ENCODE measurements at places on chromosomes 7 and 10.

DNA sequence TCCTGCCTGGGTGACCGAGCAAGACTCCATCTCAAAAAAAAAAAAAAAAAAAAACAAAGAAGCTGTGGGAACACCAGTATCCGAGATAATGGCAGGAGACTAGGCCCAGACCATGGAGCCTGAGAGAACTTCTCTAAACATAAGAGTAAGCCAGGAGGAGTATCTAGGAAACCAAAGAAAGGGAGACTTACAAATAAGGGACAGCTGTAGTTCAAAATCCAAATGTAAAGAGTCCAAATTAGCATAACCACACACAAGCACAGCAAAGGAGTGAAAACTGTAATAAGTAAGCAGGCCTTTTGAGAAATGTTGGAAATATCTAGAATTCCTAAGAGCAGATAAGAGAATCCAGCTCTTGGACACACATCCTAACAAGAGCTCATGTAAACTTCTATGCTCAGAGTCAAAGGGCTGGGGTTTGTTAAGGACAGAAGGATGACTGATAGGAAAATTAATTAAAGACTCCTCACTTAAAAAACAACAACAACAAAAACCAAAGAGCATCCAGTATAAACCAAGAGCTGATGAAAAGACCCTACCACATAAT, 15.8 kb downstream of the ZNF25 start:
- DNase-seq, result no peak

GRCh38 chr7:15692501-15693020, 6.1 kb upstream of the MEOX2 start:
- no peak for DNase-seq

GRCh38 chr7:134279898-134280297, 36.8 kb downstream of the SLC35B4 start:
- no peak for DNase-seq

GRCh38 chr10:101229266-101230182, at the start of gene LBX1:
Gene LBX1 (minus strand): TSS chr10:101229463. CDS start chr10:101228815, 648 bp downstream.
- DNase-seq, result no peak

DNA sequence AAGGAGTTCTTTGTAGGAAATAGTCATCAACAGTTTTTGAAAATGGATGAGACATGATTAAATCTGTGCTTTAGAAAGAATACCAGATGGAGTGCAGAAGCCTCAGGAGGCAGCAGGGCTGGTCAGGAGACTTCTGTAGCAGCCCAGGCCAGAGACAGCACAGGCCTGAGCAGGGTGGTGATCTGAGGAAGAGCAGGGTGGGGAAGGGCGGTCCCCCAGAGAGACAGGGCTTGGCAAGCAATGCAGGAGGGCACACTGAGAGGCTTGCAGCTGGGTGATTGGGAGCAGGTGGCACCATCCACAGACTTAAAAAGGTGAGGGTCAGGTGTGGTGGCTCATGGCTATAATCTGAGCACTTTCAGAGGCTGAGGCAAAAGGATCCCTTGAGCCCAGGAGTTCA, 4.3 kb upstream of the SMKR1 start:
- no peak for DNase-seq

- no peak for DNase-seq
Observed at GRCh38 chr7:284762-285722, 4.9 kb upstream of the FOXL3 start.

DNA sequence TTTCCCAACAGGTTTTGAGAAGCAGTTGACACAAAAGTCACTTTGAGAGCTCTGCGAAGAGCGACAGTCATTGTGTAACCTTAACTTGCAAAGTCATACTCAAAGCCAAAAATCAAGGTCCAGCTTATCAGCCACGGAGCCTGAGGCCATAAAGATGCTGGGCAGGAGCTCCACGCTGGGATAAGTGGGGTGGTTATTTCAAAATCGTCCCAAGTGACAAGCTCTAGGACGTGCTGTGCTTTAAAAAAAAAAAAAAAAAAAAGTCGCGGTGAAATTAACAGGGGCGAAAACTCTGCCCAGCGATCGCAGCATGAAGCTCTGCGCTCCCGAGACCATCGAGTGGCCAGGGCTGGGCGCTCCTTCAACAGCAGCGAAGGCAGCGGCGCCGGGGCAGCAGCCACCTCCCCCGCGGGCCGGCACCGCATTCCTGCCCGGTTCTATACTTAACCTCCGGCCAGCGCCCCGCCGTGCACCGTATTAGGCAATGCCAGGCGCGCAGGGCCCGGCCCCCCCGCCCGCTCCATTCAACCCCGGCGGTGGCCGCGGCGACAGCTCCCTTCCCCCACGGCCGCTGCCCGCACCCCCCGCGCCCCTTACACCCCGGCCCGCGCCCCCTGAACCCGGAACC, 657 bp downstream of the HACD1 start:
- DNase-seq, result peak; percentile 15

GRCh38 chr10:32446536-32447406, 831 bp downstream of the CCDC7 start:
- no peak for DNase-seq

- no peak for DNase-seq
Observed at GRCh38 chr10:132785723-132786475, at the start of gene NKX6-2. Gene NKX6-2 (minus strand): TSS chr10:132786147. CDS start chr10:132785948, 199 bp downstream.

DNA sequence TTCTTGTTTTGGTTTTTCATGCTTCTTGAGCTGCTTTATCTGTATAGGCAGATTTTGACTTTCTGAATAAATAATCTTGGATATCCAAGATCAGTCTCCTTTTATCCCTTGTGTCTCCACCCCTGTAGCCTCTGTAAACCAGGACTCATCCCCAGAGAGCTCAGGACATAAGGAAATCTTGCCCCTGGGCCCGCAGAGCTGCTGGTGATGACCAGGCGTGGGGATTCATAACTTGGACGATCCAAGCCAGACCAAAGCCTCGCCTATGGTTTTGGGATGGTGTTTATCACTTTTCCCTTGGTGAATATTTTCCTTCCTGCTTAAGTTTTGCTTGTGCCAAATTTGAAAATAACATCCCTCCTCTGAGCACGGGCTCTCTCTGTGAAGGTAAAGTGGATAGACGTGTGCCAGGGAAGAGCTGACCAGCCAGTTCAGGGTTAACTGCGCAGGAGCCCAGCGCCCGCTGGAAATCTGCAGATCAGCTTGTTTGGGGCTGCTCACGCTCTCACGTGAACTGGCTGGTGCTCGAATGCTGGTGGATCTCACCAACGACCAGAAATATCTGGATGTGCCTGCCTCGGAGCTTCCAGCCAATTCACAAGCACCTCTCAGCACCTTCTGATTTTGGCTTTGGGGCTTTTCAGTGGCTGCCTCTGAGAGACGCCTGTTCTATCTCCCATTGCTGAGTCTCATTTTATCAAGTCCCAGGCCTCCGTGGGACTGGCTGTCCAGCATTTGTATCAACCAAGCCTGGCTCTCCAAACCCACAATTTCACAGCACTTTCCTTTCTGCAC, 132.1 kb upstream of the BTBD16 start:
- no peak for DNase-seq

DNA sequence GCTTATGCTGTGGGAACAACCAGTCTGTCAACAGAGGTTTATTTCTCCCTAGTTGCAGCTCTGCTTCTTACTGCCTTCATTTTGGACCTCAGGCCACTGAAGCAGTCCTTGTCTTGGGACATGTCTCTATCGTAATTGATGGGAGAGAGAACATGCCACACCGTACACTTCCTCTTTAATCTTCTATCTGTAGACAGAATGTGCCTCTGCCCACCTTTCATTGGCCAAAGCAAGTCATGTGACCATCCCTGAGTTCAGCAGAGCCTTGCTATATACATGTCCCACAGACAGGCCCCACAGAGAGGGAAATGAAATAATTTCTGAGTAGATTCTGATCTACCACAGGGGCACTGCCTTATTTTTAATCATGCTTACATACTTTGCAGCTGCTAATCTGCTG, 98.0 kb downstream of the KCND2 start:
- no peak for DNase-seq

- no peak for DNase-seq
Observed at GRCh38 chr7:136163340-136163801, 186.2 kb upstream of the MTPN start.

All from activated T-helper 2 cell treated with anti-CD3 and anti-CD28 coated beads, Interferon-gamma antibody, Interleukin-2, Interleukin-4, amounts not matched to agents 10 μg/mL and 5 μg/mL and 100 μg/mL, durations not matched to agents 14 hours and 24 hours and 36 hours (primary cell).